Tongue (tissue), 3 donors: ENCODE measurements at places on chromosomes 11 and 22. TPM values are rescaled to one million over a fixed set of nuclear protein-coding genes. Genes with fewer than 3 reads are reported as not detected.

- DNase-seq: peak; percentile 87
Measured at GRCh38 chr11:38791346-38791961, 2193.4 kb upstream of the RAG2 start.

OR51B2 gene
- 1.0 TPM for total RNA-seq

KCNJ11 gene
- total RNA-seq: 28.6 TPM

- peak; percentile 85 for DNase-seq
Measured at GRCh38 chr22:28442264-28442710, 237.4 kb downstream of the TTC28 start.

- DNase-seq: no peak
Measured at GRCh38 chr11:118485273-118485672, 42.0 kb upstream of the TTC36 start.

NAALADL1 gene
- total RNA-seq: 6.4 TPM

- peak; percentile 48 for DNase-seq
Measured at GRCh38 chr11:100445231-100445735, 241.8 kb upstream of the ARHGAP42 start.
